ENCODE measurements at places on chromosomes 5 and 9. TPM values are rescaled to one million over a fixed set of nuclear protein-coding genes. Genes with fewer than 3 reads are reported as not detected.

The SPTAN1 gene
- total RNA-seq: 358 TPM

The BNIP1 gene
- total RNA-seq: 9.1 TPM

The NME5 gene
- 2.4 TPM for total RNA-seq

The SLC25A2 gene
- total RNA-seq: 0.64 TPM

The PPP2R2B gene
- 1.2 TPM for total RNA-seq

The NUTM2F gene
- total RNA-seq: not detected

The FOXD4L4 gene
- 0.23 TPM for total RNA-seq

The PCDHA6 gene
- 0.64 TPM for total RNA-seq

The BARHL1 gene
- total RNA-seq: not detected

The VLDLR gene
- total RNA-seq: 23.1 TPM

The GPR150 gene
- 0.49 TPM for total RNA-seq

The RNF183 gene
- not detected for total RNA-seq

- no peak for DNase-seq
These were observed 81.9 kb downstream of the APBA1 start for GRCh38 chr9:69590266-69590665.

DNA sequence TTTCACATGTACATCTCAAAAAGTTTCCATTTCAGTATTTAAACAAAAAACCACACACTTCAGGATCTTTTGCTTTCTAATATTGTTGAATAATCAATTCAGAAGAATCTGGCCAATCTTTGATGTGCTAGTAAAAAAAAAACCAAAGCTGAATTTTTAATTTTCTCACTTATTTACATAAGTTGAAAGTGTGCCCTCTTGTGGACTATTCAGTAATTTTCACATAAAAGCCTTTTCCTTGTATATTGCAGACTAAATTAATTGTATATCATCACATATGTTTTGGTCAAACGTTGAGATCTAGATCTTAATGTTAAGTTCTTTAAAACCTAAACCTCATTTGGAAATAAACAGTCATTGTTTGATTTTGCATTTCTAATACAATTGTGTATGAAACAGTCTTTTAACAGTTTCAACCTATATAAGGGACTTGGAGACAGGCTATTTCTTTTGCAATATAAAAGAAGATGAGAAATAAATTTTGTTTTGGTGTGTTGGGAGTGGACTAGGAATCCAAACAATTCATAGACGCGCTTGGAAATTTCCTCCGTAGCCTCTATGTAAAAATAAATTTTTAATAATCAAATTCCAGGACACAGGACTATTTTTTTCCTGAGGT lies 68.1 kb downstream of the NIPBL start:
- DNase-seq: no peak

DNA sequence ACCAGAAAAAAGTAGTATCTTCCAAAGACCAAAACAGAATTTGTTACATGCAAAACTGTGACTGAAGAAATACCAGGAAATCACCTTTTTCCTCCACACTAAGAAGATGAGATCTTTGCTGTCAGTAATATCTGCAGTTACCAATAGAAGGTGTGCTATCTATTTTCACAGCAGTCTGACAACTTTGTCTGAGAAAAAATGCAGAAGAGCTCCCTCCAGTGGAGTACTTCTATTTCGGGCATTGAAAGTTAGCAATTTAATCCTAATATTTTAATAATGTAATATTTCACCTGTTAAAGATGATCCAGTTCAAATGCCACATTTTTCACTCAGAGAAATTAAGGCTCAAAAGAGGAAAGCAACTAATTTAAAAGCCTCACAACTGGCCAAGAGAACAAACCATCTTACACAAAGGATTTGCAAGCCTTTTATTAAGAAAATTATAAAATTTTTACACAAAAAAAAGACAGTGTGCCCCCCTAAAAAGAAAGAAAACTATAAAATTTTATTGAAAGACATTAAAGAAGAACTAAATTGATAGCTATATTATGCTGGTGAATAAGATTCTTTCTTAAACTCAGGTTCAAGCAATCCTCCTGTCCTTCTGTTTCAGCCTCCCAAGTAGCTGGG lies 50.6 kb downstream of the DEPDC1B start:
- DNase-seq: no peak

DNA sequence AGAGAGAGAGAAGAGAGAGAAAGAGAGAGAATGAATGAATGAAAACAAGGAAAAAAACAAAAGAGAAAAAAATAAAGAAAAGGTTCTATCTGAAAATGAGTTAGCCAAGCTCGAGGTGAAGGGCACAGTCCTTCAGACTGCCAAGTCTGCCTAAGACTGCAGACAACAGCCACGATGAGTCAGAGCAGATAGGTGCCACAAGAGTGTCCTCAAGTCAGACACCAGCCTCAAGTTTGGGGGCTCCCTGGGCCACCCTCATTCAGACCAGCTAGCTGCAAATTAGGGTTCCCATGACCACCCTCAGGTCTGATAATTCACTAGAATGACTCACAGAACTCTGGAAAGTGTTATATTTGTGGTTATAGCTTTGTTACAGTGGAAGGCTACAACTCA lies 13.9 kb upstream of the HABP4 start:
- DNase-seq: no peak

DNA sequence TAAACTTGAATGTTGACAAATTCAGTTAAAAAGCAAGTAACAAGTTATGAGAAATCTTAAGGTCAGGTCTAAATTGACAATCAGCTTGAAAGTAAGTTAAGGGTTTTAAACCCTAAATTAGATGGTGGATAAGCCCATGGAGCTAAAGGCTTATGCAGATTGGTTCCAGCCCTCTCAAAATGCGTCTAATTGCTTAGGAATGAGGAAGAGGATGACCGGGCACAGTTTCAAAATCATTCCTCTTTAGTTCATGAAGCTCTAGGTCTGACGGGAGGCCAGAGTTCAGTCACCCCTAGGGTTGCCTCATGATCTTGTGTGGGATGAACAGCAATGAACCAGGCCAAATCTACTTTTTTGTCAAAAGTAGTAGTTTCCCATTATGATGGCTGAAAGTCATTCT lies 75.4 kb downstream of the SLC38A9 start:
- DNase-seq: no peak

- no peak for DNase-seq
These were observed 53.0 kb downstream of the GADD45G start for GRCh38 chr9:89657765-89658164.

- DNase-seq: no peak
These were observed 7.4 kb downstream of the SLC12A7 start for GRCh38 chr5:1104327-1105006.

DNA sequence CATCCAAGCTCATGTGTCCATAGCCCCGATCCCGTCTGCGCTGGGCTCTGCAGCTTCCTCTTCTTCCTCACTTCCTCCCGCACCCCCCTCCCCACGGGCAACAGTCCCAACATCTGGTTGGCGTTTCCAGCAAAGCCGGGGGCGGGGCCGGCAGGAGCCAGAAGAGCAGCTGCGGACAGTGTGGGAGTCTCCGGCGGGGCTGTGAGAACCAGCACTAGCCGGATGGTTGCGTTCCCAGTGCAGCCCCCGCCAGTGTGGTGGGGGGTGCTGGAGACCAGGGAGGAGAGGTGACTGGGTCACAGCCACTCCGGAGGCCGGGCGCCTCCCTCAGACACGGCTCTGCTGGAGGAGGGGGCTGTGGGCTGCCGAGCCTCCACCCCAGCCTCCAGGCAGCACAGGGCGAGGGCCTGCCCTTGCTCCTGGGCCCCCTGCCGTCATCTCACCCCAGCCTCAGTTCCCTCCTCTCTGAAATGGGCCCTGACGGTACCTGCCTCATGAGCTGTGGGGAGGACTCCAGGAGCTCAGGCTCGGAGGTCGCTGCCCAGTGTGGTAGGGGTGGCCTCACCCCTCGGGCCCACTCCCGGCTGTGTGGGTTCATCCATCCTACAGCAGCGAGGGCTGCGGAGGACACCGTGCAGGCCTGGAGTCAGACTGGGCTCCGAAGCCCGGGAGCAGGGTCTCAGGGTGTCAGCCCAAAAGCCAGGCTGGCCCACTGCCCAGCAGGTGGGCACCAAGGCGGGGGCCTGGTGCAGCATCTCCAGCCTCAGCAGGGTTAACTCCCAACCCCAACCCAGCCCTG lies 41.5 kb upstream of the NOTCH1 start:
- DNase-seq: peak; percentile 86

- DNase-seq: peak; percentile 84
These were observed 11.8 kb upstream of the MRNIP start for GRCh38 chr5:179870403-179870903.

DNA sequence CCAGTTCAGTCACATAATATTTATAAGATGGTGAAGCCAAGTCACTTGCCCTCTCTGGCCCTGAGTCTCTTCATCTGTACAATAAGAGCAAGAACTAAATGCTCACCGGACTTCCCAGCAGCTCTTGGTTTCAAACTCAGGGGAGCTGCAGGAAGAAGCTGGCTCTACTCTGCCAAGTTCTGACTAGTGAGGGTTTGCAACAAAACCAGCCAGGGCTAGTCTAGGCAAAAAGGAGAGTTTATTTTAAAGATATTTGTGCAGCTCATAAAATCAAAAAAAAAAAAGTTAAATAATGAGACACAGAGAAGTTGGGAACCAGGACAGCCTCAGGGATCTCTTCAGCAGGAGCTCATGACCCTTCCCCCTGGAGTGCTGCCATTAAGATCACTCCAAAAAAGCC lies 107.3 kb downstream of the DOCK2 start:
- no peak for DNase-seq

DNA sequence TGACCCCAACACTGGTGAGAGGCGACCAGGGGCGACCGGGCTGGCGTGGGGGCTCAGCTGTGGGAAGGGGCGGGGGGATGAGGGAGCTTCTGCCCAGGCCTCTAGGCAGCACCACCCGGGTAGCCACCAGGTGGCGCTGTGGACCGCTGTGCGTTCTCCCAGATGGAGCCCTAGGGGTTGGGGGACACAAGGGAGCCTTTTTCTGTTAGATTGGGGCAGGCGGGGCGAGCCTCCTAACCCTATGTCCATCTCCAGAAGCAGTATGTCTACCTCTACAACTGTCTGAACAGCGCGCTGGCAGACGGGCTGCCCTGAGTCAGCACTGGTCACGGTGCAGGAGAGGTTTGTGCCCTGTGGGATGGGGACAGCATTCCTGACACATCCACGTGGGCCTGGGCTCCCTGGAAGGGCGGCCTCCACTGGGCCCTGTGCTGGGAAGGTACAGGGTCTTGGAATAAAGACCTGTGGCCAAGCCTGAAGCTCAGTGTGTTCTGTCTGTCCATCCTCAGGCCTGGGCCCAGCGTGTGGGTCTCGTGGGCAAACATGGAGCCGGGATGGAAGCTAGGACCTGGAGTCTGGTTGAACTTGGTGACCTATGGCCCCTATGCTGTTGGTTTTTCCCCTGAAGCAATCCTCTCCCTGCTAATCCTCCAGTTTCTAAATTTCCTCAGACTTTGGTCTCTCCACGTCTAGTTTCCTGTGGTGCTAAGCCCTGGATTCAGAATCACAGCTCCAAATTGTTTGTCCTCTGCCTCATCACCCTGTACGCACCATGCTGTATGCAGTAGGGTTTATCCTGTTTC lies 23.1 kb upstream of the SPTLC1 start:
- DNase-seq: peak; percentile 88

GRCh38 chr5:16930496-16930895 lies 5.6 kb downstream of the MYO10 start:
- DNase-seq: no peak

- no peak for DNase-seq
These were observed 13.6 kb upstream of the EQTN start for GRCh38 chr9:27310582-27310981.

DNA sequence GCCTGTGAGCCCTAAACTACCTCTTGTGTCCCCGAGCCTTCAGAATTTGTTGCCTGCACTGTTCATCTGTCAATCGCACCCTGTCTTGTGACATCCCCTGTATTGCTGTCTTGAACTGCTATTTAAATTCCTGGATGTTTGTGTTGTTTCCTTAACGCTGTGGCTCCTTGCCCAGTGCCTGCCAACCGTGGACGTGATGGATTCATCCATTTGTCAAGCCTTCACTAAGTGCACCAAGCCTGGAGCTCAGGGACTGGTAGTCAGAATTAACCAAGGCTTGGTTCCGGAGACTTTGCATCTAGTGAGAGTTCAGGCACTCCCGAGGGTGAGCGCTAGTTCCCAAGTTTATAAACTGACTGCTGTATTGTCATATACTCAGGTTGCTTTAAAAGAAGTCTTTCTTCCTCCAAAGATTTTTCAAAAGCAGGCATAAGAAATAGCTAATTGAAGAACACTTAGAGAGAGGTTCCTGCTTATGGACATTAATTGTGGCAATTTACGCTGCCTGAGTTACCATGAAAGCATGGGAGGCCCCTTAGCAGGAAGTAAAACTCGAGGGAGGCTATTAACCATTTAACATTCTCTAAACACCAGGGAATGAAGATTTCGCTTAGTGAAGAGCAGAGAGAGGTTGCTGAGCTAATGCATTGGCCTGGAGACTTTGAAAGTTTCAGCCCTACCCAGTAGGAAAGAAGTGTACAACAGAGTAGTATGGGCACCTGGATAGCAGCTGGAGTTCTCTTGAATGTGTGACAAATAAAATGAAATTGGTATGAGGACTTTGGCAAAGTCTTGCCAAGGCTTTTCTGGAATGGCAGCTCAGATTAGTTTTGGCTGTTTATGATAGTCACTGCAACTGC lies 29.0 kb downstream of the RGS3 start:
- DNase-seq: peak; percentile 46

- no peak for DNase-seq
These were observed 2.7 kb upstream of the PURA start for GRCh38 chr5:140111011-140111858.

DNA sequence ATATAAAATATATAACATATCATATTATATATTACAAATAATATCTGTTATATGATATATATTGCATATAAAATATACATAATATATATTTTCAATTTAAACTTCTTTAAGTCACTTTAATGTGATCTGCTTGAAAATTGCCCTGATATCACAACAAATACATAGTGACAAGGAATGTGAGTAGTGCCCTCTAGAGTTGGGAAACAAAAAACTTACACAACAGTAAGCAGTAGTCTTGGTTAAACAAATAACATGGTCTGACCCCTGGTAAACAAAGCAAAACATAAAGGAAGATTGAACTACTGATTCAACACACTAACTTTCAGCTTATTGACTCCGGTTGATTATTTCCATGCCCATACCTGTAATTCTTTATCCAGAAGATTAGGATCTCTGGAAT lies 188.3 kb upstream of the NMUR2 start:
- DNase-seq: no peak

DNA sequence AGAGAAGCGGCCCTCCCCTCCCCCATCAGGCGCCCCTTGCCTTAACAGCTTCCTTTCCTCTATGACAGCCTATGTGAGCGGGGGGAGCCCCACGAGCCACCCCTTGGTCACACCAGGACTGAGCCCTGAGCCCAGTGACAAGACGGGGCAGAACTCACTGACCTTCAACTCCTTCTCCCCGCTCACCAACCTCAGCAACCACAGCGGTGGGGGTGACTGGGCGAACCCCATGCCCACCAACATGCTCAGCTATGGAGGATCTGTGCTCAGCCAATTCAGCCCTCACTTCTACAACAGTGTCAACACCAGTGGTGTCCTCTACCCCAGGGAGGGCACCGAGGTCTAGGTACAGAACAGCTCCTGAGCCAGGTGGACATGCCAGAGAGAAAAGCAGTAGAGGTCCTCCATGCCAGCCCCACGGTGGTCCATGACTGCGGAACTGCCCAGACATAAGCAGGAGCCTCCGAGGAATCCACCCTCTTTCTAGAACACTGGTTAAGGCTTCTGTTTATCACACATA lies 2.6 kb downstream of the FOXI1 start:
- no peak for DNase-seq

Data from upper lobe of right lung (tissue), 1 donor.